ENCODE measurements at places on chromosomes 1 and 21.
A peak's percentile ranks its signal among the peaks of the same experiment; 100 is the strongest.

DNA sequence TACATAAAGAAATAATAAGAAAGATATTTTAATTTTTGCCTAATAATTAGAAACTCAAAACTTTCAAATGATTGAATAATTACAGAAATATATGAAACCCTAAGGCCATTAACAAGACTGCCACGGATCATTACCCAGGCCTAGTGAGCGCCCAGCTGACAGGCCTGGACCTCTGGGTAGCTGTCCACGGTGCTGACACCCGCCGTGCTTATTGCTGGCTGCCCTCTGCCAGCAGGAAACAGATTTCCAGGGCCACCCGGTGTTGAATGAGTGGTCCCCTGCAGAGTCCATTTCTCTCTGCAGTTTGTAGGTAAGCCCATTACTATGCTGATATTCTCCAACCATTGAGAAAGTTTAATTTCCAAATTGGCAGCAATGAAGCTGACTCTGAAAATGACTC is 254.4 kb upstream of the GJB5 start:
- DNase-seq, result peak; percentile 9

DNA sequence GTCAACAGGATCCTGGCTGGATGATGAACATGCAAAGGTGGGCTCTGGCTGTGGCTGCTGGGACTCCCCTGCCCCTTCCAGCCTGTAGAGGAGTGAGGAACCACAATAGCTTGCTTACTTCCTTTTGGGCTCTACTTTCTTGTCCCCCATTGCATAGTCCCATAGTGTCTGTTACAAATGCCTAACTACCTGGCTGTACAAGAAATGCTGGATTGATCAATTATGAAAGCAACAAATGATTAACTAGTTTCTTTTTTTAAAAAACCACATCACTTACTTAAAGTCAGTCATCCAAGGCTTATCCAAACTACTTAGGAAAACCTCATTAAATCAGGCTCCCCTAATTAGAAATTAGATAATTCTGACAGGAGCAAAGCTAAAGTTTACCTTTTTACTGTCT is 514.1 kb upstream of the PKN2 start:
- DNase-seq, result no peak

- DNase-seq, result no peak
Measured at GRCh38 chr1:204990059-204990664, 52.9 kb upstream of the CNTN2 start.

- no peak for DNase-seq
Measured at GRCh38 chr1:235330918-235331285, 2.5 kb downstream of the GGPS1 start.

DNA sequence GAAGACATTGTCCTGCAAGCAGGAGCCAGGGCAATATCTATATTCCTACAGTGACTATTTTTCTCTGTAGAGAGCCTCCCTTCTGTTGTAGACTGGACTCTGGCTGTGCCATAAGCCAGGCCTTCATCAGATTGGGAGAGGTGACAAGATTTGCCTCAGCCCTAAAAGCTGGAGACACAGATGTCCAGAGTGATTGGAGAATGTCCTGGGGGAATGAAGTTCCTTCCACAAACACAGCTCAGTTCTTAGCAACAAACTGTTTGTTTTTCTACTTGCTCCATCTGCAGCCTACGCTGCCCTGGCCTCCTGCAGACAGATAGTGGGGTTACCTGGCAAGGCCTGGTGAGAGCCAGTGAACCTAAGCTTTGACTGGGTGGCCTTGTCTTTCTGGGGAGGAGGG is 29.9 kb upstream of the SNX27 start:
- no peak for DNase-seq

DNA sequence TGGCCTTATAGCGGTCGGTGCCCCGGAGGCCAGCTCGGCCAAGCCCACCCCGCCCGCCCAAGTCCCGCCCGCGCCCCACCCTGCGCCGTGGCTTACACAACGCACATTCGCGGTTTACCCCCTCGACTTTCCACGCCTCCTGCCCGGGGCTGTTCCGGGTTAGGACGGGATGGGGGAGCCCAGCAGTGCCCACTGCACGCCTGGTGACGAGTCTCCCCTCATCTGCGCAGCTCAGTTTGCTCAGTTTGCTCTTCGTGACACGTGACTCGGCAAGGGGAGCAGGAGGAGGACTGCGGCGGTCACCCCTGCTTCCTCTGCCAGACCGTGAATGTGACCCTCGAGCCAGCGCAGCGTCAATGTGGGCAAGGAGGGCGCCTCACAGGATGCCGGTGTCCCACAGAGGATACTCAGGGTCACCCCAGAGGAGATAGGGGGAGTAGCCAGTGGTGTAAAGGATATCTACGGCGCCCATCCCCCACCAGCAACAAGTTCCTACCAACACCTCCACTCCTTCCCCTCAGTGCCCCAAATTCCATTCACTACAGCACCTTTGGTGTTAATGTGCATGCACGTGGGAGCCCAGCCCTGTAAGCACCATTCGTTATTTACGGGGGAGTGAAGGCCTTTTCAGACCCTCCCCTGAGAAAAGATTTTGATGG is 350 bp upstream of the S100A6 start:
- no peak for DNase-seq

- no peak for DNase-seq
Measured at GRCh38 chr1:226061068-226061840, 1.3 kb upstream of the H3-3A start.

DNA sequence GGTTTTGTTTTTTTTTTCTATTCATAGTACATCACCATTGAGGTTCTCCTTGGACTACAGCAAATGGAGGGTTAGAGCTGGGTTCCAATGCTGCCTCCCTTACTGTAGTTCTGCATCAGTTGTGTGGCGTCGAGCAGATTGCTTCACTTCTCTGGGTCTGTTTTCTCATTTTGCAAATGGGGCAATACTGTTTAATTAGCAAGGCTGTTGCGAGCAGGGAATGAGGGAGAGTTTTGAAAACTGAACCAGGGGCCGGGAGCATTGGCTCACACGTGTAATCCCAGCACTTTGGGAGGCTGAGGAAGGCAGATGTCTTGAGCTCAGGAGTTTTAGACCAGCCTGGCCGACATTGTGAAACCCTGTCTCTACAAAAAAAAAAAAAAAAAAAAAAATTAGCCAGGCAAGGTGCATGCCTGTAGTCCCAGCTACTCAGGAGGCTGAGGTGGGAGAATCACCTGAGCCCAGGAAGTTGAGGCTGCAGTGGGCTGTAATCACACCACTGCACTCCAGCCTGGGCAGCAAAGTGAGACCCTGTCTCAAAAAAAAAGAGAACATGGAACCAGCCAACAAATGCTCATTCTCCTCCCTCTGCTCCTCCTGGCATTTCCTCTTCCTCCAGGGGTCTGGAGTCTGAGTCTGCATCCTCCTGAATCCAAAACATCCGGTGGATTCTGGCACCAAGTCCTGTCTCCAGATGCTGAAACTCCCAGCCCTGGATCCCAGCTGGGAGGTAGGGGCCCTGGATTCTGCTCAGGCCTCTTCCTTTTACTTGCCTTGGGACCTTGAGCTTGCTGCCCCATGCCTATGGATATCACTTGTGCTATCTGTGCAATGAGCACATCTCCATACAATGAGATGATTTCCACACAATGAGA is 3.7 kb upstream of the PLOD1 start:
- DNase-seq, result no peak

DNA sequence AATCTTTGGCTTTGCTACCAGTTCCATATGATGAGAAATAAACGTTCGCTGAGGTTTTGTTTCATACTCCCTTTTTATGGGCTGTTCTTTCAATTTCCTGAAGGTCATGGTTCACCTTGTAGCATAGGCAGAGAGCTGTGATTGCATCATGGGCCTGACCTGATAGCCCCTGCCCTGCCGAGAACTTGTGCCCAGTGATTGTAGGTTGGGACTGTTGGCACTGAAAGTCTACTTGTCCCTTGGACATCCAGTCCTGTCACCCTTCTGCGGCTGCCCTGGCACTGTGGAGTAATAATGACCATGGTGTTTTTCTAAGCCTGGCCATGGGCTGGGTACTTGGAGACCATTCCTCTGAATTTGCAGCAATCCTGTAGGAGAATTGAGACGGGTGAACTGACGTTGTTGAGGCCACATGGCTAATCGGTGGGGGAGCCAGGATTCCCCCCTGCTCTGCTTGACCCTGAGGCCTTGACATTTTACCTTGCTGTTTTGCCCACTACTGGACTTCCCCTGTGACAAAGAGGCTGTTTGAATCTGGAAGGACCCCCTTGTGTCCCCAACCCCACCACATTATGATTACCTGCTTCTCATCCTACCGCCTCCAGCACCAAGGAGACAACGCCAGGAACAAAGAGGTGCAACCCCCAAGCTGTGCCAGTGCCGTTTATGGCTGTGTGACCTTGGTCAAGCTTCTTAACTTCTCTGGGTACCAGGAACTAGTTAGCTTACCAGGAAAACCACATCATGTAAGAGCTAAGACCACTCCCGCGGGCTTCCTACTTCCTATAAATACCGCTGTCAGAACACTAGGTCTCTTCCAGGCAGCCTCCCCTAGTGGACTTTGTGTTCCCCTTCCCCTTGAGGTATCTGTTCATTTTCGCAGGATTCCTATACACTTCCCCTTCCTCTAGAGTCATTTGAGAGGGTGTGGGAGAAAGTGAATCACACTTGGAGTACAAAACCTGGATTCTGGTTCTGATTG is 23.4 kb downstream of the SESN2 start:
- DNase-seq, result no peak

DNA sequence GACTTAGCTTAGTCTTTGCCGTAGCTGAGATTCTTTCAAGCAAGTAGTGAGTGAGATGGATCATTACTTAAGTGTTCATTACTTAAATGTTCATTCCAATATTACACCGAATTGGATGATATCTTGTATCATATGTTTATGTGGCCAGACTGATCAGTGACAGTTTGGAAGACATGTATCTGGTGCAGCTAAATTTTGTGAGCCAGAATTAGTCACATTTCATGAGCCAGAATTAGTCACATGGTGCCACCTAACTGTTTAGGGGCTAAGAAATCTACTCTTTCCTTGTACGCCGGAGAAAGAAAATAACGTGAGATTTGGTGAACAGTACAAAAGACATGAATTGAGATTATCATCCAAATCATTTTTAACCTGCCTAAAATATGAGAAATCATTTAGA is 355.6 kb downstream of the USP25 start:
- no peak for DNase-seq

- DNase-seq, result no peak
Measured at GRCh38 chr1:31478167-31478566, 65.2 kb downstream of the SERINC2 start.

GRCh38 chr1:232307296-232308017 is 322.5 kb downstream of the SIPA1L2 start:
- no peak for DNase-seq

DNA sequence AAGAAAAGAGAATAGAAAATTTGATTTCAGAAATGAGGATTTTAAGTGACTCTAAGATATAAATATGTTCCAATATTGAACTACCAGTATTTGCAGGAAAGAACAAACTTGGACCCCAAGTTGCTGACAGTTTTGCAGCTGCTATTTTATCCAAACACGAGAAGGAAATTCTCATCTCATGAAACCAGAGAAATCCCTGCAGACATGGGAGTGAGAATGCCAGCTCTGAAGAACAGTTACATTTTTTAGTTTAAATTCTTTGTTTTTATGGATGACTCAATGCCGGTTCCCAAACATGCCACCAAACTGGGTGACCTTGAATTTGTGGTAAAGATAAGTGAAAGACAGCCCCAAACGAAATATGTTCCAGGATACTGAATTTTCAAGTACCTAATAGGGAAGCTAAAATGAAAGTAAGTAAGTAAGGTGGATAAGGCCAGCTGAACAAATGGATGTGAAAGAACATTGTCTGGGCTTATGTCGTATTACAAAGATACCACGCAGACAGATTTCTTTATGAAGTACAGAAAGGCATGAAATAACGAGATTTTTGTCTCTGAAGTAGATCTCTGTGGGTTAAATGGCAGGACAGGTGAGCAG is 19.9 kb downstream of the TLR5 start:
- DNase-seq, result no peak

- peak; percentile 54 for DNase-seq
Measured at GRCh38 chr1:43227143-43227764, 42.5 kb upstream of the TMEM125 start.

- no peak for DNase-seq
Measured at GRCh38 chr1:231193710-231194340, 32.0 kb downstream of the TRIM67 start.

GRCh38 chr1:7109901-7110300 is 324.6 kb downstream of the CAMTA1 start:
- DNase-seq, result no peak

DNA sequence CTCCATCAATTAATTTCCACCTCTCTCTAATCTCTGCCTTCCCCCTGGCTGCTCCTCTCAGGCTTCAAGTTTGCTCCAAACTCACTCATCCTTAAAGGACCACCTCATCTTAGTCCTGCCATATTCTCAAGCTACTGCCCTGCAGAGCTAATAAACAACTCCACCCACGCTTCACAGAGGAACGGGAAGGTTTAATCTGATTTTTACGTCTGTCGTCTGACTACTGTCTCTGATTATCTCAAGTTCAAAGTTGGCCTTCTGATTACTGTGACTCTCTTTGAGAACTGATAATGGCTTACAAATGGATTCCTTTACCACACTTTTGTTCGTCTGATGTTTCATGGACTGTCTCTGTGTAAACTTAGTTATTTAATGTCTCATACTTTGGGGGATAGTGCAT is 7.6 kb upstream of the CPT2 start:
- no peak for DNase-seq

- no peak for DNase-seq
Measured at GRCh38 chr1:31984419-31985347, 29.0 kb upstream of the KHDRBS1 start.

GRCh38 chr1:42165511-42166210 is 1.1 kb upstream of the GUCA2A start:
- no peak for DNase-seq

- no peak for DNase-seq
Measured at GRCh38 chr1:82090104-82090503, 289.4 kb downstream of the ADGRL2 start.

DNA sequence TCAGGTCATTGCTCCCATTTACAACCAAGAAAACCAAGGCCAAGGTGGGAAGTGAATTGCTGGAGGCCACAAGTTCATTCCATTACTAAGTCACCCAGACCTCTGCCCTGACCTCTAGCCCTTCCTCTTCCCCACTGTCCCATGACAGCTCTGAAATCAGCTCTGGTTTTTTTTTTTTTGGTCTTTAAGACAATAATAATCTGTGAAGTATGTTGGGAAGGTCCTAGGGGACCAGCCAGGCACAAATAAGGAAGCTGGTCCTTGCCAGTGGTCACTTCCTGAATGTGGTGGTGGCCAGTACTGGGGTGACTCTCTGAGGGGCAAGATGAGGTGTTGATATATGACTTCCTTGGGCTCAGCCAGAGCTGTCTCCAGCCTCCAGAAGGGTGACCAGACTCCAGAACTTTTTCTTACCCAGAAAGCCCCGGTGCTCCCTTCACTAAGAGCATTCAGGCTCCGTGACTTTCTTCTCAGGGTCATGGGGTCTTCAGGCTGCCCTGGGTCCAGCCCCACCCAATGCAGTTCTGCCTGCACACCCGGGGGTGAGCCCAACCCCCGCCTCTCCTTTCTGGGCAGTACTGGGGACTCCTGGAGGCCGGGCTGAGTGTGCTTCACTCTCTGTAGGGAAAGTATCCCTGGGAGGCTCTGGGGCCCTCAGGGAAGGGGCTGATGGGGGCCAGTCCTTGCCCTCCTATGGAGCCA is 159.6 kb downstream of the PTPRU start:
- DNase-seq, result no peak

All from GM12891 (cell line).